Esophagus squamous epithelium (tissue), 5 donors: ENCODE measurements at places on chromosomes 4 and X.

- no peak overlapping the region for H3K27ac ChIP-seq
- DNase-seq, result no peak
- H3K27me3 ChIP-seq, result no peaks in the 10 kb centered on the region
Measured at GRCh38 chr4:117949621-117950020, 84.7 kb upstream of the NDST3 start.

- H3K4me1 ChIP-seq, result no peaks in the 10 kb centered on the region
- no peak for DNase-seq
- no peak overlapping the region for H3K27ac ChIP-seq
- H3K36me3 ChIP-seq, result no peaks in the 10 kb centered on the region
Measured at GRCh38 chr4:87680271-87680670, 30.2 kb downstream of the DMP1 start.

DNA sequence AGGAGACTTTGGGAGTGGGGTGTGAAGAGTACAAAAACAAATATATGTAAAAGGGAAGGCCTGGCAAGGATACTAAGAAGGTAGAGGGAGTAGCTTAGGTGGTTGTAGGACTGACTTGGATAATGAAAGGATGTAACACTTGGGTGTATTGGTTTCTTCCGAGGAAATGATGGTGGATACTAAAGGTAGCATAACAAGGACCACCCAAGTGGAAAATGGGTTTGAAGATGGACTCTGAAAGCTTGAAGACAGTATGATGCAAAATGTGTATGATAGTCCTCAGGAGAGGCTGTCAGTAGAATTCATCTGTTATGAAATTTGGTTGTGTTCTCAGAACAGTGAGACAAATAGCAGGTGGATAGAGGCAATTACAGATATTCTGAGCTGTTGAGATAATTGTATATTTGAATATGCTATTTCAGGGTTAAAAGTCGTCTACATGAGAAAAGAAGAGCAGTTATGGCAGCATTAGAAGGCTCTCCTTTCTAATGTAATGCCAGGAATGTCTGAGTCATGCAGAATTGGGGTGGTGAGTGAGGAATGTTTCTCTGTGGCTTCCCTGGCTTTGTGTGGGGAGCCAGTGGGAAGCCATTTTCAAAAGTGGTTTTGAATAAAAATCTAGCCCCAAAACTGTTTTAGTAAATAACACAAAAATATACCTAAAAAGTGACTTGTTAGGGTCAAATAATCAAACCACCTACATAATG is 75.6 kb downstream of the FHIP1A start:
- H3K36me3 ChIP-seq, result no peaks in the 10 kb centered on the region
- no peak overlapping the region for H3K27ac ChIP-seq
- H3K4me3 ChIP-seq, result no peak overlapping the region

DNA sequence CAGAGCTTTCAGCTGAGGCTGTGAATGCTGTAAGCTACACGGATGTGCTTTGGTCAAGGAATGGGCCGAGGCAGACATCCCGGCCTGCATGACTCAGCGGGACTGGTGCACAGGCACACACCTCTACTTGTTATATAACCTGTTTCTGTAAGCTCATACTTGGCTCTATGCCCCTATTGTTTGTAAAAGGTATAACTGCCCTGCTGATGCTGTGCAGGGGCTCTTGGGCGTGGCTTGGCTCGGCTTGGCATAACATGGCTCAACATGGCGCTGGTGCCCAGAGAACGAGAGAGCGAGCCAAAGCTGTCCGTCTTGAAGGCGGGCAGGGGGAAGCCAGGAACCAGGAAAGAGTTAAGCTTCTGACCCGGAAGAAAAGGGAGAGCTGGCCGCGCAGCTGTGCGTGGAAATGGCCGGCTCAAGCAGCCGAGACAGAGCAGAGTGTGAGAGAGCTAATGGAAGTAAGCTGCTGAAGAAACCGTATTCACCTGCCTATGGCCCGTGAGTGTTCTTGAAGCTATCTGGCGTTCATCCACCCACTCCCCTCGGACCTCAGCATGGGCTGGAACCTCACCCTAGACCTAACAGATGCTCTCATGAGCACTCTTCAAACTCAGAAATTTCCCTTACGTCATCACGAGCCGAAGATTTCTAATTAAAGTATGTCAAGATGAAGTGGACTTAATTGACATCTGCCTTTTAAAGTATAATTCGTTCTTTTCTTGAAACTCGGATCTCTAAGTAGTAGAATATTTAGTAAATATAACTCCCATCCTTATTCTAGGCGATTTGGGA is 286.3 kb upstream of the AGA start:
- H3K36me3 ChIP-seq, result no peaks in the 10 kb centered on the region
- DNase-seq, result no peak
- no peaks in the 10 kb centered on the region for H3K4me1 ChIP-seq

DNA sequence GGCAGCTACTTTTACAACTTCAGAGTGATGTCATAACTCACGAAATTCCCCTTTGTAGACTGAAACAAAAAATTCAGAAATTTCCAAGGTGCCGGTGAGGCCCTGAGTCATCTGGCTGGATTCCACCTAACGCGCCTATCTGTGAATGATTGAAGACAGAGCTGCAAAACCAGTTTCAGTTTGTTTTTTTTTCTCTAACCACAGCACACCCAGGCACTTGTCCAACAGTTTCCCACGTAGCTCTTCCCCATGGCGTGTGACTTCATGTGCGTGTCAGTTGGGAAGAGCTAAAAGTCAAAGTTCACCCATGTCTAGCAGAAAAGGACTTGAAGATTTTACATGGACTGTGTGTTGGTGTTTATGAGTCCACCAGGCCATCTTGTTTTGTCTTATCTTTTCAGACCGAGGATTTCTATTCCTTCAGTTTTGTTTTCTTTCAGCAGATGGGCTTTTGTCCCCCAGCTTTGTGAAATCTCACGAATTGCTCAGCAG is 16.4 kb downstream of the TCEANC start:
- H3K4me1 ChIP-seq, result peaks cover 17% of the 10 kb centered on the region
- H3K27ac ChIP-seq, result peak overlapping the region; percentile 76
- H3K36me3 ChIP-seq, result no peaks in the 10 kb centered on the region
- H3K4me3 ChIP-seq, result no peak overlapping the region
- no peaks in the 10 kb centered on the region for H3K27me3 ChIP-seq
